ENCODE measurements at places on chromosomes 3 and 15.

DNA sequence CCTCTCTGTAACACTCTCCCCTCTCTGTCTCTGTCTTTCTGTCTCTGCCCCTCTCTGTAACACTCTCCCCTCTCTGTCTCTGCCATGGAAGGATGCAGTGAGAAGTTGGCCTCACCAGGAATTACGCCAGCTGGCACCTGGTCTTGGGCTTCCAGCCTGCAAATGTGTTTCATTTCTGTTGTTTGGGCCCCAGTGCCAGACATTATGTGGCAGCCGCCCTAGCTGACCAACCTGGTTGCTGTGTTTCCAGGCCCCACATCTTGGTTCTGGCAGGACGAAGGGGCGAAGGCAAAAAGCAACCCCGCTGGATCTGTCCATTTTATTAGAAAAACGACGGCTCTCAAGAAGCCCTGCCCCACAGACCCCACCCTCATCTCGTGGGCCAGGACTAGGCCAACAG lies 5.2 kb upstream of the ZXDC start:
- DNase-seq: no peak

DNA sequence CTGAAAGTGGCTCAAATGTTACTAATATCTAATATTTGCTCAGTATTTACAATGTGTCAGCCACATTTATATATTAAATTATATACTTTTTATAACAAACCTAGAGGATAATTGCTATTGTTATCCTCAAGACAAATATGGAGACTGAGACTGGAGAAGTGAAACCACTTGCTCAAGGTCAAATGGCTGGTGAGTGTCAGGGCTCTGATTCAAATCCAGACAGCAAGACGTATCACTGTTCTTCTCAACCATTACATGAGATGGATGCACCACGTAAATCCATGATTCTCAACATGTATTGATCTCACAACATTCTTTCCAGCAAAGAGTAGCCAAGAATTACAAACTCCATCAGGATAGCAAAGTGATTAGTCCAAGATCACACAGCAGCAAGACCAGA lies 53.8 kb upstream of the CPB1 start:
- DNase-seq: no peak

DNA sequence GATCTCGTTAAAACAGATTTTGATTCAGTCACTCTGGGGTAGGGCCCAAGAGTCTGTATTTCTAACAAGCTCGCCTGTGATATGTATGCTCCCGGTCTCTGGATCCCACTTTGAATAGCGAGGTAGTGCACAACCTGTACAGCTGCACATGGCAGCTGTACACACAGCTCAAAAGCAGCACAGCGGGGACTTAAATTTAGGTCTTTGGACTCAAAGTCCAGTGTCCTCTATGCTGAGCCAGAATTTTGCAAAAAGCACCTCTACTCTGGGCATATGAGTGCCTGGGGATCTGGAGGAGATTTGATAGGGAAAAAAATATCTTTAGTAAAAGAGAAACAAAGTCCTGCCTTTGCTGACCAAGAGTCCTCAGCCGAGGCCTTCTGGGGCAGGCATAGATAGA lies 83.1 kb downstream of the HMG20A start:
- DNase-seq: no peak

GRCh38 chr15:99565049-99565298 lies 810 bp upstream of the MEF2A start:
- DNase-seq: no peak

GRCh38 chr3:32510075-32510724 lies 7.5 kb upstream of the CMTM6 start:
- peak; percentile 87 for DNase-seq

DNA sequence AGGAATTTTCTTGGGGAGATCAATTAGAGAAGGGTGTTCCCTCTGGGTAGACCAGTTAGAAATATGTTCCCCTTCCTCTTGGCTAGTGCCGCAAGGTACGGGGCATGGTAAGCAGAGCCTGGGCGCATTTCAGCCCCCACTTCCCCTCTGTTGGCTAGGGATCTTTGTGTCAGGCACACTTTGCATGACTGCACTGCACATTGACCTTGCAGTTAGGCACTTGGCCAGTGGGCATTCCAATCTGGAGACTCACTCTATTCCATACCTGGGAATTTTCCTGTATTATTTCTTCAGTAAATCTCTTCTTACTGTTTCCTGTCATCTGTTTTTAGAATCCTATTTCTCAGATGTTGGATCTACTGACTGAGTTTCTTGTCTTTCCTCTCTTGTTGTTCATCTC lies 30.0 kb upstream of the CACNA1D start:
- DNase-seq: no peak

DNA sequence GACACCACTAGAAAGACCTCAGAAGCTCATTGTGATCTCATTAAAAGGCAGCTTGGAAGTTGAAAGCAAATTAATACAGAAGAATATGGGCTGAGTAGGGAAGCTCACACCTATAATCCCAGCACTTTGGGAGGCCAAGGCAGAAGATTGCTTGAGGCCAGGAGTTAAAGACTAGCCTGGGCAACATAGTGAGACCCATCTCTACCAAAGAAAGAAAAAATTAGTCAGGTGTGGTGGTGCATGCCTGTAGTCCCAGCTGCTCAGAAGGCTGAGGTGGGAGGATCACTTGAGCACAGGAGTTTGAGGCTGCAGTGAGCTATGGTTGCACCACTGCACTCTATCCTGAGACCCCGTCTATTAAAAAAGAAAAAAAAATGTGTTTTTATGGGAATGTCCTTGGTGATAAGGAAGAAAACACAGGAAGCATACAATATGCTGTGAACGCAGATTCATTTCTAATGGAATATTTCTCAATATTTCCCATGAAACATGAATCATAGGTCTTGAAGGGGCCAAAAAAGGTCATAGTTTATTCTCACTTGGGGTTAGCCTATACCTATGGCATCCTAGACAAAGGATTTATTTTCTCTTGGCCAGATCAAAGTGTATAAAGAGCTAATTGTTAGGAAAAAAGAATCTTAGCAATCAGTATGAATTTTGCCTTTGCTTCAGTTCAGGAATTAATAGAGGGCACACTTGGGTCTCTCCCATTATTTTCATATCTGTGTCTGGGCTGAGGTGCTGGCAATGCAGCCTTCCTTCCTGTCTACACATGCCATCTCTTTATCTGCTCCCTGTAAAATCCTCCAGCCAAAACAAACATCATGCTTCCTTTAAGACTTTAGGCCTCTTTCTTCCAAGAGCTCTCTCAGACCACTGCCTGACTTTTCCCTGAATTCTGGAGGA lies 98.2 kb downstream of the FNDC3B start:
- DNase-seq: no peak

DNA sequence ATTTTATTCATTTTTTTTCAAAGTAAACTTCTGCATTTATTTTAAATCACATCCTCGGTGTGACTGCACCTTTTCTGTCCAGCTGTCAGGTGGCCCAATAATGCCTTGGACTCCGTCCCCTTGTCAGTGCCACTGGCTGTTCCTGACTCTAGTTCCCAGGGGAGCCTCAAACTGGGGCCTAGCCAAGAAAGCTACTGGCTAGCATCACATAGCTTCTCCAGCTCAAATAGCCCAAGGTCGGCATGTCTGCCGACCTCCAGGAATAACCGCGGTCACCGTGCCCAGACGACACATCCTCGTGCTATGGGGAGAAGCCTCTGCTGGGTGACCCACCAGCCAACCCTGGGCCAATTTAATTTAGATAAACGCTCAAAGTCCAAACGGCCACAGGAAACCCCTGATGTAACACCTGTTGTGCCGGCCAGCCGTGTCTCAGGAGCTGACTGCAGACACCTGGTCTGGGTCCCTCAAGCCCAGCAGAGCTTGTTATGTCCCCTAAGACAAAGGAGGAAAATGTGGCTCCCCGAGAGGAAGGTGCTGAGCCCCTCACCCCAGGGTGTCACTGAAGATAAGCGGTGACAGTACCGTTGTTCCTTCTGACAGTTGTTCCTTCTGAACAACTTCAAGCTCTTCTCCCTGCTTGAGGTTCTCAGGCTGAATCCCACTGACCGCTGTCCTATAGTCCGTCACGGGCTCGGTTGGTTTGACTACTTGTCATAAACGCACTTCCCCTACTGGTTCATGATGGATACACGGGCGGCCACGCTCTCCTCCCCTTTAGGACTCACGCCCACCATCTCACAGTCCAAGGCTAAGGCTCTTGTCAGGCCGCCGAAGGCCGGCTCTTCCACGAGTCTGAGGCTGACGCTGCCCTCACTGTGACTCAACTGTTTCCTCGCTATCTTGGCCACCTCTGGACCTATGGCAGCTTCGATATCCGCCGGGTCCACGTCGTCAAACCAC lies 126.2 kb downstream of the KLF13 start:
- DNase-seq: no peak

GRCh38 chr3:10204921-10205320 lies 40.2 kb downstream of the IRAK2 start:
- no peak for DNase-seq

DNA sequence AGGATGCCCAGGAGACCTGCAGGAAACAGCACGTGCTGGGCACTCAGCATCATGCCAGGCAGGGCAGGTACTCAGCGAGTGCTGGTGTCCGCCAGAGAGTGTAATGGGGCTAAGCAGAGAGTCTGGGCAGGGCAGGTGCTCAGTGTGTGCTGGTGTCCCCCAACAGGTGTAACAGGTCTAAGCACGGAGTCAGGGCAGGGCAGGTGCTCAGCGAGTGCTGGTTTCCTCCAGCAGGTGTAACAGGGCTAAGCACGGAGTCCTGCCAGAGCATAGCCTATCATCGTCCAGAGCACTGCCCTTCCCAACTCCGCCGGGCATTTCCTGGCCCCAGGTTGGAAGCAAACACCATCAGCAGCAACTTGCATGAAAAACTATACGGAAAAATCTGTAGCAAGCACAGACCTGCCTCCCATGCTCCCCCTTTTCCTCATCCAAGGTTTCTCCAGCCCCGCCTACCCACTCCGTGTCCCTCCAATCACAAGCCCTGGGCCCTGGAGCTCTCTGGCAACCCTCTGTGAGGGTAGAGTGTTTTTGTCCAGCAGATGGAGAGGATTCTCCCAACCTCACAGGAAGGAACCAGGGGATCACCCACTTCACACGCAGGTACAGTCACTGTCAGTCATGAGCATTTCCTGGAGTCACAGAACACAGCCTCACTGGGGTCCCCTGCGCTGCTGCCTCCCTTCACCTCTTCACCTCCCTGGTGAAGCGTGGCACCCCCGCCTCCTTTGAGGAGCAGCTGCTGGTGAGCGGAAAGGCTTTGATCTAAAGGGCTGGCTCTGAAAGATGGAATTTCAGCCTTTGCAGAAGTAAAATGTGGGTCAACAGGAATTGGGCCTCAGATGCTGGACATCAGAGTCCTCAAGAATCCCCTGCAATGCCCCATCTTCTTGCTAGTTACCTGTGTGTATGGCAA lies 302.5 kb downstream of the OCA2 start:
- DNase-seq: no peak
